Stimulated activated CD8-positive, alpha-beta memory T cell treated with anti-CD3 and anti-CD28 coated beads, Interleukin-15, amount 100 ng/mL, for 4 hours (primary cell): ENCODE measurements at places on chromosomes 4 and X.

DNA sequence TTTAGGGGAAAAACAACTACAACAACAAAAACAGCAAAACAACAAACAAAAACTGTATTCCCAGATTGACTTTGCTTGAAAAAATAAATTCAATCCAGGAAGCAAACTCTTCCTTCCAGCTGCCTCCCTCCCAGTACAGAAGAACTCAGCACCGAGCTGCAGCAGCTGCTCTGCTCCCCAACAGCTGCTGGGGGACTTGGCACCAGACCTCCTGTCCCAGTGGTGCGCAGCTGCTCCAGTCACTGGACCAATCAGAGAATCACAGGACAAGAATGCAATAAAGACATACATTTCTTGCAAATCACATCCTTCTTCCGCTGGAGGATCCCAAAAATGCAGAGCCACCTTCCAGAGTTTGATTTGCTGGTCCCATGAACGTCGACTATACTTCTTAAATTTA lies 11.8 kb upstream of the FAM53A start:
- DNase-seq: no peak

GRCh38 chr4:70177090-70177489 lies 18.4 kb upstream of the ODAM start:
- no peak for DNase-seq

GRCh38 chr4:111631215-111631999 lies 513.8 kb upstream of the FAM241A start:
- DNase-seq: no peak

GRCh38 chr4:20552004-20552403 lies 148.3 kb upstream of the PACRGL start:
- DNase-seq: no peak

DNA sequence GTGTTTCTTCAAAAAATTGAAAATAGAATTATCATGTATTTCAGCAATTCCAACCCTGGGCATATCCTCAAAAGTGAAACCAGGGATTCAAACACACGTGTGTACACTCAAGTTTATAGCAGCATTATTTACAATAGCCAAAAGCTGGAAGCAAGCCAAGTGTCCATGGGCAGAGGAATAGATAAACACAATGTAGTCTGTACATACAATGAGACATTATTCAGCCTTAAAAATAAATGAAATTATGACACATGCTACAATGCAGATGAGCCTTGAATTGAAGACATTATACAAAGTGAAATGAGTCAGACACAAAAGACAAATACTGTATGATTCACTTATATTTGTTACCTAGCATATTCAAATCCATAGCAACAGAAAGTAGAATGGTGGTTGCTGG lies 853.4 kb downstream of the STIM2 start:
- no peak for DNase-seq

- DNase-seq: no peak
These were observed 3.4 kb downstream of the GPKOW start for GRCh38 chrX:49120091-49120490.

GRCh38 chr4:91488946-91489345 lies 814.8 kb upstream of the GRID2 start:
- no peak for DNase-seq

GRCh38 chr4:174080361-174080760 lies 203.1 kb downstream of the FBXO8 start:
- DNase-seq: no peak

DNA sequence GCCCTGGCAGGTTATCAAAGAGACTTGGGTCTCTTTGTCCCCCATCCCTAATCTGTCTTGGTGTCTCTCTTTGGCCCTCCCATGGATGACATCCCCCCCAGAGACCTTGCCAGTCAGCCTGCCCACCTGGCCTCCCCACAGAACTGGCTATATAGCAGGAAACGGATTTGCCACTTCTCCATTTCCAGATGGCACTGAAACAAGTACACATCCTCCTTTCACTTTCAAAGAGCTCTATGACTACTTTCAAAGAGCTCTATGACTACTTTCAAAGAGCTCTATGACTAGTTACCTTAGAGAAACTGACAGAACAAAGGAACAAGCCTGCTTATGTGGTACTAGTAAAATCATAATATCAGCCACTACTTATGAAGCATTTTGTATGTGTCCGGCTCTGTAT lies 175.3 kb downstream of the MAML3 start:
- DNase-seq: no peak

DNA sequence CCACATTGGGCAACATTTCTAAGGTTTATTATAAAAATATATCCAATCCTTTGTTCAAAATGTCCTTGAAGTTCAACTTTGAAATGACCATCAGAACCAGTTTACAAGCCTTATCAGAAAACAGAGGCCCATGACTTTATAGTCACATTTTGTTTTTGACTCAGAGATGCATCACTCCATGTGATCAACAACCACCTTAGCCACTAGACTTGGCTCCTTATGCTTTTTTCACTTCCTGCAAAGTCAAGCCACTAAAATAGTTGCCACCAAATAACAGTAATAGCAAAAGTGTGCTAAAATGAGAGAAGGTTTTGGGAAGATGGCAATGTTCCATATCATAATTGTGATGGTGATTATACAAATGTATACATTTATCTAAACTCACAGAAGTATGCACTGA lies 181.7 kb downstream of the MAML3 start:
- DNase-seq: no peak
